ENCODE measurements at places on chromosomes 2 and 18. TPM values are rescaled to one million over a fixed set of nuclear protein-coding genes. Genes with fewer than 3 reads are reported as not detected.
A peak's percentile ranks its signal among the peaks of the same experiment; 100 is the strongest.

DNA sequence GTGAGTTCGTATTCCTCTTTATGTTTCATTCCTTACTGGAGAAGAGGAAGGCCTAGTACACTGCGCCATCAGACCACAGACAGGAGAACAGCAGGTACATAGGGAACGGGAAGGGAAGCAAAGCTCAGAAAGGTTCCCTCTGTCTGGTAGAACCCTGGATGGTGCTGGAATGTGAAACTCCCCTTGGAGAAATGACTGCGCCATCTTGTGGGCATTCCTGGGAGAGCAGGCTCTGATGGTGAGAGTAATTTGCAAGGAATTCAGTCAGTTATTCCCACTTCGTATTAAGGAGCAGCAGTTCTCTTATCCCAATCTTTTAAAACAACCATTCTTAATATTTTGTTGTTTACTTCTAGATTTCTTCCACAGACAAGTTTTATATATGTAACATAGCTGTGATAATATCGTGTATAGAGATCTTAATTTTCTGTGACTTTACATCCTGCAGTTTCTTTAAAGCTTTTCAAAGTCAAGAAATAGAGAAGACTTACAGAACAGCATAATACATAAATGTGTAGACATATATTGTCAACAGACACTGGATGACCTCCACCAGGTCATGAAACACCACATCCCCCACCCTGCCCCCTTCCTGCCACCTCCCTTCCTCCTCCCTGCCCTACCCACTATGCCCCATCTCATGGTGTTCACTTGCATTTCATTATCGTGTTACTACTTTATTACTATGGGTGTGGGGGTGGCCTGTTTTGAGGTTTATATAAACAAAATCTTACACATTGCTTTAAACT lies 83.9 kb downstream of the ARHGEF4 start:
- peak; percentile 60 for DNase-seq

NEB gene
- 1.2 TPM for total RNA-seq

GRCh38 chr2:85781013-85781332 lies 27.2 kb downstream of the ATOH8 start:
- no peak for DNase-seq

DNA sequence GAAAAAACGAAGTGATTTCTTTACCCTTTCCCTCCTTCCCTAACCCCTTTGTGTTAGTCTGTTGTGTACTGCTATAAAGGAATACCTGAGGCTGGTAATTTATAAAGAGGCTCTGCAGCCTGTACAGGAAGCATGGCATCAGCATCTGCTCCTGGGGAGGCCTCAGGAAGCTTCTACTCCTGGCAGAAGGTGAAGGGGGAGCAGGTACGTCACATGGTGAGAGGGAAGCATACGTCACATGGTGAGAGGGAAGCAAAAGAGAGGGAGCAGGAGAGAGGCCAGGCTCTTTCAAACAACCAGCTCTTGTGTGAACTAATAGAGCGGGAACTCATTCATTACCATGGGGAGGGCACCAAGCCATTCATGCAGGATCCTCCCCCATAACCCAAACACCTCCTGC lies 126.2 kb downstream of the CAPN13 start:
- DNase-seq = no peak
